Suppressor macrophage treated with lipopolysaccharide for 1 hour (primary cell): ENCODE measurements at places on chromosomes 1 and 21.

DNA sequence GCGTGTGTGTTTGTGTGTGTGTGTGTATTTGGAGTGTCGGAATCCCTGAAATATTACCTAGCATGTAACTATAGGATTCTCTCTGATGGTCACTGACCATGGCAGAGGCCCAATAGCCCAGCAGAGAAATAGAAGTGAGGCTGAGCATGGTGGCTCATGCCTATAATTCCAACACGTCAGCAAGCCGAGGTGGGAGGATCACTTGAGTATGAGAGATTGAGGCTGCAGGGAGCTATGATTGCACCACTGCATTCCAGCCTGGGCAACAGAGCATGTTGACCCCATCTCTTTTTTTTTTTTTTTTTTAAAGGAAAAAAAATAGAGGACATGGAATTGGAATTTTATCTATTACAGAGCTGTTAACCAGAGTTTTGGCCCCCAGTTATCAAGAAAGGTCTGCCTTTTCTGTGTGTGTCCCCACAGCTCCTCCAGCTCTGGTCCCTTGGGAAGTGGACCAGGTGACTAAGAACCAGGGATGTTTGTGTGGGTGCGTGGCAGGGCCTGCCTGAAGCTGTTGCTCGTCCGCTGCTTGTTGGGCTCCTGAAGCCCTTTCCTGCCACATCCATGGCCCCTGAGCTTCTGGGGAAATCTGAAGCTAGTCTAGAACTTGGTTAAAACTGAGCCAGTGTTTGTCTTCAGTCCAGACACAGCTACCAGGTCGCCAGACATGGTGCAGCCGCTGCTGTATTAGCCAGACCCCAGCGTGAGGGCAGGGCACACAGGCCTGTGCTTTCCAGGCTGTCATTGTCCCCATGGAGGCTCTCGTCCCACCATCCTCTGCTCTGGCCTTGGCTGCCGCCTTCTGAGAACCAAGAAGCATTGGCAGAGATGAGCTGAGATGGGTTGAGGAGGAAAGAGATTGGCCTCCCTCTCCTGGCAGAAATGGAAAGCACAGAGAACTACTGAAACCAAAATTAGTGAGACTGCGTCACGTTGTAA lies 25.5 kb downstream of the CAPN9 start:
- peak; percentile 9 for DNase-seq

DNA sequence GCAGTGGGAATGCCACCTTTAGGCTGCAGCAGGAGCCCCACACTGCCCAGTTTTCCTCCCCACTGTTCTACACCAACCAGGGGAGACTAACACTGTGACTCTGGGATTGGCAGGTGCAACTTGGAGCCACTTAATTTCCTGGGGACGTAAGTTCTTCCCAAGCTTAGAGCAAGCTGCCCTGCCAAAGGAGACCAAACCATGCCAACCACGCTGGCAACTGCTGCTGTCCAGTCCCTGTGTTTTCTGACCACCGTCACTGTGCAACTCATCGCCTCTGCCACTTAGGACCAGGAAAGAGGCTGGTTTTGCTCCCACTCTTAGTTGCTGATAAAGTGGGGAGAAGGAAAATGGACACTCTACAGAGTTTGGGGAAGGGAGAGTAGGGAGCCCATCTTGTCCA lies 50.5 kb downstream of the VANGL1 start:
- no peak for DNase-seq

GRCh38 chr1:18820791-18821641 lies 38.4 kb downstream of the TAS1R2 start:
- peak; percentile 65 for DNase-seq

GRCh38 chr1:154181944-154182343 lies 10.0 kb downstream of the TPM3 start:
- DNase-seq = no peak

GRCh38 chr1:63051886-63052285 lies 268.0 kb downstream of the ATG4C start:
- DNase-seq = no peak

DNA sequence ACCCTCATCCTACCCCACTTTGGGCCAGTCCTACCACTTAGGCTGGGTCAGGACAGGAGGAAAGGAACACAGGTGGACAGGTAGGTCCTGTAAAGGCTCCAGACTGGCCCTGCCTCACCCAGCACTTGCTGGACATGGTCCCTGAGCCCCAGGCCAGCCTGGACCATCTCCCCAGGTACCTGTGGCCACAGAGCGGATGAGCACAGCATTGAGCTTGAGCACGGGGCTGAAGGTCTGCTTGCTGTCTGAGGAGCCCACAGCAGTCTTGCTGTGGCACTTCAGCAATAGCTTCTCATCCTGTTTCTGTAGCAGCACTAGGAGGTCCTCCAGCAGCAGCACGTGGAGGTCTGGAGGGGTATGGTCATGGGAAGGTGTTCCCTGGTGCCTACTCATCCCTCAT lies 23.3 kb downstream of the LRRC71 start:
- no peak for DNase-seq

DNA sequence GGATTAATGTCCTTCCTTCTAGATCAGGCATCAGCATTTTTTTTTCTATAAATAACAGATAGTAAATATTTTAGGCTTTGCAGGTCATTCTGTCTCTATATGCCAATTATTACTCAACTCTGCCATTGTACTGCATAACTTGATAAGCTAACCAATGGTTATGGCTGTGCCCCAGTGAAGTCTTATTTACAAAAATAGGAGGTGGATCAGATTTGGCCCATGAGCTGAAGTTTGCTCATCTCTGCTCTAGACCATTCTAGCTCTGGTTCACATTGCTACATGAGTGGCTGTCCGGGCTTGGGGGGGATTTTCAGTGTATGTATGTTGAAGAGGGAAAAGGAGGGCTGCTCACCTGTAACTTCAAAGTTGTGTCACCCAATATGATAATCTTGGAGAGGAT lies 10.1 kb downstream of the RAB7B start:
- no peak for DNase-seq

- no peak for DNase-seq
These were observed 41.3 kb downstream of the FHAD1 start for GRCh38 chr1:15288173-15288926.

- peak; percentile 16 for DNase-seq
These were observed 5.8 kb upstream of the VWA1 start for GRCh38 chr1:1429671-1430073.

- DNase-seq = peak; percentile 61
These were observed 14.8 kb downstream of the AVPR1B start for GRCh38 chr1:206102292-206102936.

GRCh38 chr1:54517496-54517895 lies 30.5 kb upstream of the ACOT11 start:
- no peak for DNase-seq

- DNase-seq = no peak
These were observed 65.8 kb upstream of the VAMP3 start for GRCh38 chr1:7705048-7705907.

DNA sequence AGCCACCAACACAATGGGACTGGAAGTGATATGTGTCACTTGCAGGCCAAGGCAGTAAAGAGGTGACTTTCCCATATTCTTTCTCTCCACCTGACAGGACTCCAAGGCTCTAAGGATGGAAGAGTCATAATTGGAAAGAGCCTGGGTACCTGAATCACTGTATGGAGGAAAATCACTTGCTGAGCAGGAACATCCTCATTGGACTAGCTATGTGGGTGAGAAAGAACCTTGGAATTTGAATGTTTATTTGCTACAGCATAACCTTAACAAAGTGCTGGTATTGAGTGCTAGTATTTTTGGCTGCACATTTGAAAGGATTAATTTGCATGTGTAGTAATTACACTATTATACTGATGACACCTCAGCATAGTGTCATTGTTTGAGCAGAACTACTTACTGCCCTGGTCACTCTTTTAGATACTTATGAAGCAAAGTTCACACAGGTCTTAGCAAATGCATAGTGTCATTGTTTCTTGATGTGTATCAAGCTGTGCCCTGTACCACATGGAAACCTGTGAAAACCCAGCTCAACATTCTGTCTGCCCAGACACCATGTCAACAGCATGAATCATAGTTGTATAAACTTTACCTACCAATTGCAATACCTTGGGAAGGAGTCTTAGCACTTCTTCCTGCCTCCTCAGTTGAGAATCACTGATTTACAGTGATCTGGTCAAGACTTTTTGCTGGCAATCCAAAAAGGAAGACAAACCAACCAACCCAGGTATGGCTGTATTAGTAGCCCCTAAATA lies 5.1 kb upstream of the S100A10 start:
- no peak for DNase-seq
